ENCODE measurements at places on chromosomes 12 and 14.

- no peak for DNase-seq
Observed at GRCh38 chr14:86799244-86799647, 1193.7 kb downstream of the GALC start.

DNA sequence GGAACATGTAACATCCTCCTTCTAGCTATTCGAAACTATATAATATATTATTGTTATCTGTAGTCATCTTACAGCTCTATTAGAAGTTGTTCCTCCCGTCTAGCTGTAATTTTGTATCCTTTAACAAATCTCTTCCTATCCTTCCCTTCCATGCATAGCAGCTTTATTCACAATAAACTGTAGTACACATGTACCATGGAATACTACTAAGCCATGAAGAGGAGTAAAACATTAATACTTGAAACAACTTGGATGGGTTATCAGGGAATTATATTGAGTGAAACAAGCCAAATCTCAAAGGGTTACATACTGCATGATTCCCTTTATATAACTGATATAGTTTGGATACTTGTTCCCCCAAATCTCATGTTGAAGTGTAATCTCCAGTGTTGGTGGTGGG is 33.9 kb upstream of the STK38L start:
- DNase-seq = no peak

DNA sequence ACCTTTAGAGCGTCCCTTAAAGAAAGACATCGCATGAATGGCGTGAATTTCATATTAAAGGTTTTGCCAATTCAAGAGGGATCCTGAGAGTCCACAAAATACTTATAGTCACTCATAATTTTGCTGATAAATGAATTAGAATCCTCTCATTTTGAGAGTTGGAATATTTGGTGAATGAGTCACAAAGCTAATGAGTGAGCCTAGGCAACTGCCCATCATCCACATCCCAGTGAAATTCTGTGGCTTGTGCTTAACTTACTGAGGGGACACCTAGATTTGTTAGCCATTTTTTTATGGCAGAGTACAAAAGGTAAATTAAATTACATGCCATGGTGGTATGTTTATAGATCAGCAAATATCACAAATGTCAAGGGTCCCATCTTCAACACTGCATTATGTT is 12.7 kb upstream of the NOXRED1 start:
- no peak for DNase-seq

DNA sequence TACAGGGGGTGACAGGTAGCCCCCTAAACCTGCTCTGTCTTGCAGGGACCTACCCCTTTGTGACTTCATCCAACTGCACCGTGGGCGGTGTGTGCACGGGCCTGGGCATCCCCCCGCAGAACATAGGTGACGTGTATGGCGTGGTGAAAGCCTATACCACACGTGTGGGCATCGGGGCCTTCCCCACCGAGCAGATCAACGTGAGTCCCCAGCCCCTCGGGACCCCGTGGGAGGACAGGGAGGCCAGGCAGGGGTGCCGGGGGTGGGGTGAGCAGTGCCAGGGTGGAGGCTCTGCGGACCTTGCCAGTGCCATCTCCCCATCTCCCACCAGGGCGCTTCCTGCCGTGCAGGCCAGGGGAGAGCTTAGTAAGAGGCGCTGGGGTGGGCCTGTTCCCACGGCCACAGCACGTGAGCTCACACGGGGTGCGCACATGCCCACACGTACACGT is 11.1 kb upstream of the SIVA1 start:
- no peak for DNase-seq

DNA sequence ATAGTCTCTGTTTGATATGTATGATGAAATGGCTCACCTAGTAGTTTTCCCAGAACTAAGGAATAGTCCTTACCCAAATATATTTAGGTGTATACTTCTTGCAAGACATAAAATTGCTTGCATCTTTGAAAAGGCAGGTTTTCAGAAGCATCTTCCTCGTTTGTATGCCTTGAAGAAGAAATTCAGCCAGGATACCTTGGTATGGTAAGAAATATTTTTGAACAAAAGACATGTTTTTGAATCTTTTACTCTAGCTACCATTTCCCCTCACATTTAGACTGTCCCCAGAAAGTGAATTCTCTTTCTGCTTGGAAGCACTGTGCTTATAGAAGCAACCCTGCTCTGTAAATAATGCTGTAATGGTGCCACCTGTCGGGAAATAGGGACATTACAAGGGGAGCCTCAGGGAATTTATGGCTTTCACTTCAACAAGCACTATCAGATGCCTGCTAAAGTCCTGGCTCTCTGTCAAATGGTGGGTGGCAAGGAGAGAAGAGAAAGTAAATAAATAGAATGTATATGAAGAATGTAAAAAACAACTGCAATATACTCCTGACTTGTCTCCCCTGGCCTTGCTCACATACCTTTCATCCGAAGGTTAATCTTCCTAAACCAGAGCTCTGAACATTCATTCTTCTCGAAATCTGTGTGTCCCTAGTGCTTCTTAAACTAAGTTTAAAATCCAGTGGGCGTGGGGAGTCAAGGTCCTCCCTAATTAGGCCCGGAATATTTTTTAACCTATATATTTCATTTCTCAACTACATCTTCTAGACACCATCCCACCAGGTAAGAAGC is 6.1 kb downstream of the CCDC184 start:
- peak; percentile 53 for DNase-seq

- DNase-seq = no peak
Observed at GRCh38 chr14:63941023-63941422, 88.2 kb downstream of the SYNE2 start.

DNA sequence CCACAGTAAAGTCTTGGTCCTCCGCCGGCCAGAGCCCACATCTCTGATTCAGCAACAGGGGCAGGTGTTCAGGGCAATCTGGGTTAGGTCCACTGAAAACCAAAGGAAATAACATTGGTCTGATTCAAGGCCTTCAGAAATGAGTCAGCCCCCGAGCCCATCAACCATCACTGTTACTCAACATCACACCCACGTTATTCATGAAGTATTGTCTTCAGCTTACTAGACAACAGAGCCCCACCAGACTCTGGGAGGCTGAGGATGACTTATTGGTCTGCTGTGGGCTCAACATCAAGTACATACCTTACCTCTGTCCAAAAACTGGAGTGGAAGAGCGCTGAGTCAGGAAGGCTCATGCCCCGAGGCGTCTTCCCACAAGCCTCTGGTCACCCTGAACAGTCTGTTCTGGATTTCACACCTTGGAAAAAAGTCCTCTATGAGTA is 97.5 kb downstream of the ZFP36L1 start:
- no peak for DNase-seq

- peak; percentile 70 for DNase-seq
Observed at GRCh38 chr12:48996794-48997718, 2.1 kb downstream of the DDN start.

GRCh38 chr12:123045678-123046077 is 65.2 kb downstream of the ARL6IP4 start:
- no peak for DNase-seq

- DNase-seq = no peak
Observed at GRCh38 chr12:71768900-71769299, 14.2 kb downstream of the RAB21 start.

DNA sequence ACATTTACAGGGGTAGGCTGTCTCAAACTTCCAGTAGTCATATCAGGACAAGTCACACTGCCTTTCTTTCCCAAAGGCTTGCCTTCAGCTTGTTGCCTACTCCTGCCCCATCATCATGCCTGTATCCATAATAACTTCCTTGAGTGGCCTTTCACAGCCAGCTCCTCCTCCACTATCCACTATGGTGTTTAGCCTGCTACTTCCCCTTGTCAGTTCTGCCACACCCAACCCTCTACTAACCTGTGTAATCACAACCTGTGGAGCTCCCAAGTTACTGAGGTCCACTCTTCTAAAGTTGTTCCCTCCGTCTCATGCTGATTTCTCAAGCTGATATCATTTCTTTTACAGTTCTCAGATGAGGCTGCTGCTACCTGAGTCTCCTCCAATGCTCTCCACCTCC is 159.9 kb downstream of the BMP4 start:
- no peak for DNase-seq

- DNase-seq = no peak
Observed at GRCh38 chr12:108589840-108590229, 8.0 kb downstream of the TMEM119 start.

- no peak for DNase-seq
Observed at GRCh38 chr12:122385171-122386016, 37.1 kb downstream of the CLIP1 start.

GRCh38 chr12:94157981-94158411 is 9.6 kb downstream of the PLXNC1 start:
- DNase-seq = no peak

GRCh38 chr12:43937947-43938346 is 102.1 kb downstream of the TMEM117 start:
- DNase-seq = no peak

DNA sequence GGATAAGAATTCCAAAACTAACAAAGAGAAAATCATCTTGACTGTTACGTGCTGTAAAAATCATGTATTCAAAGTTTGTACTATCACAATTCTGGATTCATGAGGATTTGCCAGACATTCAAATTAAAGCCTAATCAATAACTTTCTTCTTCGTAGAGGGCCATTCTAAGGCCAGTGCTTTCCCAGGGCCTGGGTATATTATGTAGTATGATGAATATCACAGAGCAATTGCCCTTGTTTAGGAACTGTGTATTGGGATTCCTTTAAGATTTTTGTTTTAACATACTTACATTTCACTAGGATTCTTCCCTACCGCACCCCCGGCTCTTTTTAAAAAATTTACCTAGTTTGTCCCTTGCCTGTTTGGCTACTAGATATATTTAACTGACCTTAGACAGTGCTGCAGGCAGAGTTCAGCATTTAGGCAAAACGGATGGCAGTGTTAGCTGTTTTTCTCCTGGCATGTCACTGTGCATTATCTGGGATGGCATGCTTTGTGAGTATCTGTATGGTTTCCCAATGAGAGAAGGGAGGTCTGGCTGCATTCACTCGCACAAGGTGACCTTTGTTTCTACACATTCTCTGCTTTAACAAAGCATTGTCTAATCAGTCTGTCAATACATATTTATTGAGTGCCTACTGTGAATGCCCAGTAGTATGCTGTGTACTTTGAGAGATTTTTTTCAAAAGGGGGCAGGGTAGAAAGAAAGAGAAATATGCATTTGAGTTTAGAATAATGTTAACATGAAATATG is 63.3 kb downstream of the ERC1 start:
- DNase-seq = no peak

- peak; percentile 69 for DNase-seq
Observed at GRCh38 chr14:105484069-105484996, 2.4 kb upstream of the CRIP1 start.

DNA sequence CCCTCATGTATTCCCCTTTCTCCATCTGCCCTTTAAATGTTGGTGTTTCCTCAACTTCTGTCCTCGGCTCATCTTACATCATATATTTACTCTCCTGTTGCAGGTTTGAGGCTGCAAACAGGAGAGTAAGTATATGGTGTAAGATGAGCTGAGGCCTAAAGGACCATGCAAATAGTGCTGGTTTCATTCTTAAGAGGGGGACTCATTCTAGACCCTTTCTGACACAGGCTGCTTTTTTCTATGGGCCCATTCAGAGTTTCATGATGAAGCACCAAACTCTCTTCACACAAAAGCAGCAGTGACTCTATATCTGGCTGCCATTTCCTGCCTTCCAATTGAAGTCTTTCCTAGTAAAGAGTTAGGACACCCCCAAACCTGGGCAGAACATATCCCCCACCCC is 218.5 kb downstream of the PHLDA1 start:
- no peak for DNase-seq

GRCh38 chr12:52038447-52038846 is 12.8 kb upstream of the NR4A1 start:
- DNase-seq = no peak

DNA sequence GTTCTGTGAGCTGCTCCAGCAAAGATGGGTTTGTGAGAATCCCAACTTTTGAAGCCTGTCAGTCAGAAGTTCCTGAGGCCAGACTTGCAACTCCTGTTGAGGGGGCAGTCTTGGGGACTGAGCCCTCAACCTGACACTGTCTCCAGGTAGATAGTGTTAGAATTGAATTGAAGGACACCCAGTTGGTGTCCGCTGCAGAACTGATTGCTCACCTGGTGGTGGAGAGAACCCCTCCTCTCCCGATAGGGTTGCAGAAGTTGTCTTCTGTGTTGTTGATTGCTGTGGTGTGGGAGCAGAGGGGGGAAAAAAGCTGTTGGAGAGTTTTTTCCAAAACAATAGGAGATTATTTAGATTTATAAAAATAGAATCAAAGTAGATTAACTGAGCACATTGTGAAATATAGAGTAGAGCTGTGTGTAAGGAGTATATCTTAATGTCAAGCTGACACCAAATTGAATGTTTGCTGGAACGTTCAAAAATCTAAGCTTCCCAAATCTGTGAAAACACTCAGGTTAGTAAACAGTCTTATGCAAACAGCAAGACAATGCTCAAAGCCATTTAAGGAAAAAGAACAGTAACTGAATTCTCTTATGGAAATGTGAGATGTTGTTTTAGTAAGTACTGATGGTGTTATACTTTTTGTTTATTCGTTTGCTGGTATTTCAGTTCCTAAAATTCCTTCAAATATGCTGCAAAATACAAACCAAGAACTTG is 18.6 kb downstream of the HIF1A start:
- DNase-seq = no peak

GRCh38 chr12:27464220-27464554 is 17.7 kb downstream of the SMCO2 start:
- DNase-seq = no peak

DNA sequence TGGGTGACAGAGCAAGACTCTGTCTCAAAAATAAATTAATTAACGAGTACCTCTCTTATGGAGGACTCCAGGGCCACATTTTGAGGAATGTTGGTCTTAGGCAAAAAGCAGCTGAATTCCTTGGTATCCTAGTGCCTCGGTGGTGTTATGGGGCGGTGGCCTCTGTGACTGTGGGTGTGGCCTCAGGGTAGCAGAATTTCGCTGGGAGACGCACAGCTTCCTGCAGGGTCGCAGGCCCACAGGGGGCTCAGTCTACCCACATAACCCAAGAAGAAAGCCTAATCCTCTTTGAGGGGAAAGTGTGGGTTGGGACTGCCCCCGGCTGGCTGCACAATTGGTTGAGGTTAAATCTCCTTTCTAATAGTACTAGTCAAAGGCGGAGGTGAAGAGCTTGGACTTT is 11.2 kb upstream of the SERPINA4 start:
- DNase-seq = no peak

GRCh38 chr14:31229638-31230572 is 22.3 kb upstream of the HECTD1 start:
- no peak for DNase-seq

DNA sequence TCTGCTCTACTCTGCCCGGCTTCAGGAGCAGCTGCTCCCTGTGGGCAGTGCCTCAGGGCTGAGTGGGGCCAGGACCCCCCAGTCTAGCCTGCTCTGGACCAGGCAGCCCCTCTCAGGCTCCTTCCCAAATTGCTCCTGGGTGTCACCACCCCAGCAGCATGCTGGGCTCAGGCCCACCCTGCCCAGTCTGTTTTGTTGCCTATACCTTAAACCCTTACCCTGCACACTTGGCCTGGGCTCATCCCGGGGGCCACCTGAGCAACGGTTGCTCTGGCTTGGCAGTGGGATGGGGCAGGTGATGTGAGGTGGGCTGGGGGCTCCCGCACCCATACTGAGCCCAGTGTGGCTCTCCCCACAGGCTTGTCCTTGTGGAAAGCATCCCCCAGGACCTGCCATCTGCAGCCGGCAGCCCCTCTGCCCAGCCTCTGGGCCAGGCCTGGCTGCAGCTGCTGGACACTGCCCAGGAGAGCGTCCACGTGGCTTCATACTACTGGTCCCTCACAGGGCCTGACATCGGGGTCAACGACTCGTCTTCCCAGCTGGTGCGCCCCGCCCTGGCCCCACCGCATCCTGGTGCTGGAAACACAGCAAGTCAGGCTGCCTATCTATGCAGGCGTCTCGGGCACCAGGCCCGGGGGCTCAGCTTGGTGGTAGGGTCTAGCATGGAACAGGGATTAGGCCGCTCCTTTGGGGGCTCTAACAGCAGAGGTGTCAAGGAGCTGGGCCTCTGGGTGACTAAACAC is 3.9 kb downstream of the PLD4 start:
- DNase-seq = no peak

Data from central memory CD8-positive, alpha-beta T cell (primary cell).